Natural killer cell (primary cell): ENCODE measurements at places on chromosomes 2 and 18. TPM values are rescaled to one million over a fixed set of nuclear protein-coding genes. Genes with fewer than 3 reads are reported as not detected.

DNA sequence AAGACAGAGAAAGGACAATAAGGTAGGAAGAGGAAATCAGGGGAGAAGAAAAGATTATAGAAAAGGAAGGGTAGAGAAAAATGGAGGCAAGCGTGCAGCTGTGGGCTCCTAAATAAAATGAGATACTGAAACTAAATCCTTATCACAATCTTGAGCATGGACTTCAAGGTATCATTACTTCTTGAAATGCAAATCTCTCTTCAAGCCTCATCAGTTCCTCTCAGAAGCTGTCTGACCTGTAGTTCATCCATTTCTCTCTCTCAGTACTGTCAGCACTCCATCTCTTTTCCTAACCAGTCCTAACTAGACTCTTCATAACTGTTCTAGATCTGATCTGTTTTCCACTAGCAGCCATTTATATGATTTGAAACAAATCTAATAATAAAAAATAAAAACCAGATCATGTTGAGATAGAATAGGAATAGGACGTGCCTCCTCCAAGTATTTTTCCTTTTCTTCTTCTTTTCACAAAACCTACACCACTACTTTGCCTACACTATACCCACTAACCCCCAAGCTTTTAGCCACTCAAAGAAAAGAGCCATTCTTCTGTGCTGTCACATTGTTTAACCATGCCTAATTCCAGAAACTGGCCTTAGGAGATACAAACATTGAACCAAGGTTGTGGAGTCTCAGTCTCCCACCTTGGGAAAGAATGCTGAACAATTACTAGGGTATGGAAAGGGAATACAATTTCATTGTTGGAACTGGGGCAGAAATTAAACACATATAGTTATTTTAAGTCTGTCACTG, 21.1 kb downstream of the BABAM2 start:
- DNase-seq = no peak

DNA sequence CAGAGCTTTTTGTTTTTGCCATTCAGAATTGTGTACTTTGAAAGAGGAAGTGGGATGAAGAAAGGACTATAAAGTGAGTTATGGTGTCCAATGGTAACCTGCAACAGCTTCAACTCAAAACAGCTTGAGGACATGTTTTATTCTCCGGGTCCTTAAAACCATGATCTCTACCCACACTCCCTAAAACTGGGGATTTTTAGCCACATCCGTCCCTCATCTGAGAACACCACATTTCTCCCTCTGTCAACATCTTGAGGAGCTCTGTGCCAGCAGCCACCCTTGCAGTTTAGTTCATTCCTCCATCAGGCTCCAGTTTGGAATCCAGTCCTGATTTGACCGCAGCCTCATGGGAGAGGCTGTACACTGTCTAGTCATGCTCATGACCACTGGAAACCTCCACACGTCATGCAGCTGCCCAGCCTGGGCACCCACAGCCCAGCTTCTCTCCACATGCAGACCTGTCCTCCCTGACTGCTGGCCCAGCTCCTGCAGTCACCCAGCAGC, 62.6 kb downstream of the C18orf63 start:
- peak; percentile 76 for DNase-seq

- DNase-seq = no peak
Measured at GRCh38 chr2:186440506-186440905, 45.6 kb upstream of the ZC3H15 start.

- no peak for DNase-seq
Measured at GRCh38 chr2:105886687-105887086, 142.0 kb downstream of the NCK2 start.

- DNase-seq = no peak
Measured at GRCh38 chr2:206462240-206462854, 19.0 kb downstream of the ADAM23 start.

GRCh38 chr18:32906506-32907310, 133.9 kb upstream of the KLHL14 start:
- no peak for DNase-seq

MC5R gene
- total RNA-seq = not detected

DNA sequence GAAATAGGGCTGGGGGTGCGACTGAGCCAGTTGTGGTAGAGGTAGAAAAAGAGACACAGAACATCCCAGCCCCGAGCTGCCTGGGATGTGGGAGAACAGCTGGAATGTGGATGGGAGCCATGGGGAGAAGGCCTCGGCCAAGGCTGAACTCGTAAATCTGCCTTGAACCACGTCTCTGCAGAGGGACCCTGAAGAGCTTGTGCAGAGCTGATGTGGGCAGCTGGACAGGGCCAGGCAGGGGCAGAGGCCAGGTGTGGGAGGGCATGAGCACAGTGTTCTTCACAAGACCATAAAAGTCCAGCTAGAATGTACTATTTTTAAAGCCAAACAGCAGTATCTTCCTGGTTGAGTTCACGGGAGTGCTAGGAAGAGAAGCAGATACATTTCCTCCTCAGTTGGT, 5.7 kb downstream of the TCF23 start:
- no peak for DNase-seq

DNA sequence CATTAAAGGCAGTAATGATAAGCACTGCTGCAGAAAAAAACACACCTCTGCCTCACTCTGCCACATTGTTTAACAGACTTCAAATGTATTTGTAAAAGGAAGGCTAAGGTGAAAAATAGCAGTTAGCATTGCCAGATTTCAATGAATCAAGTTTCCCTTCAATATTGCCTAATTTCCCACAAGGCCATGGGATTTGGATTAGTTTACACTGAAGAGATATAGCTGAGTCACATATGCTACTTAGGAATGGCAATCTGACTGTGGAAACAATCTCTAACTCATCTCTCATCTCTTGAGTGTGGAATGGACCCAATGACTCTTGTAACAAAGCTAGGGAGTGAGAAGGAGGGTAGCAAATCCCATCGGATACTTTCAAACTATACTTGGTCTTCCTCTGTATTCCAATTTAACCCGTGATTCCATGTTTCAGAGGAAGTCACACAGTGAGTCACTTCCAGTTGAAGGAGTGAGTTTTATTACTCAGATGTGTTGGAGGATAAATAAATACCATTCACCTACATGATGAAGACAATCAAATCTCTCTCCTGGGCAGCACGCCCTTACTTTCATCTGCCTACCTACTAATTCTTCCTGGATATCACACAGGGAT, 5.1 kb downstream of the B4GALT6 start:
- DNase-seq = no peak

SLC30A3 gene
- not detected for total RNA-seq

DSC3 gene
- total RNA-seq = not detected

DNA sequence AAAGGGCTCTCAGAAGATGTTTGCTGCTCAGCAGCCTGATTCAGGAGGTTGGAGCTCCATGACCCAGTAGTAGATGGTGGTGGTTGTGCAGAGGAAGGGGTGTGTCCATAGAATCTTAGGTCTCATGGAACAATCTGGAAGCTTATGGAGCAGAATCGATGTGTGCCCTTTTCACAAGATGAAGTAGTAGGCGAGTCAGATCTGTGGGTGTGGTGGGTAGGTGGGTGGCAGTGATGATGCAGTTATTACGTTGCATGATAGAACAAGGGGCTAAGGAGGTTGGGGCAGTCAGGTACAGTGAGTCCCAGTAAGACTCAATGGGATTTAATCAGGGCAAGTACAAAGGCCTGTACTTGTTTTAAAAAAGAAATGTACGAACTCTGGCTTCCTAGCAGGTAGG, 9.1 kb downstream of the TET3 start:
- DNase-seq = no peak

- DNase-seq = no peak
Measured at GRCh38 chr2:78023356-78023755, 501.2 kb upstream of the LRRTM4 start.

DNA sequence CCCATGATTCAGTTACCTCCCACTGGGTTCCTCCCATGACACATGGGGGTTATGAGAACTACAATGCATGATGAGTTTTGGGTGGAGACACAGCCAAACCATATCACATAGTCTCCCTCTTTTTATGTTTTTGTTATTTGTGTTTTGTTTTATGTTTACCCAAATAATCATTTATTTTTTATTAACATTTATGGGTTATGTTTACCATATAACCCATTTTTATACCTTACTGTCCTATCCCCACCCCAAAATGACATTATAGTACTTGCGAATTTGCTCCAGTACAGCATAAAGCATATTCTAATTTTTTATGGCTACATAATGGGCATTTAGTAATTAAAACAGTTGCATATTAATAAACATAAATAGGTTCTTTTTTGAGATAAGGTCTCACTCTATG, 61.9 kb upstream of the TTC27 start:
- DNase-seq = no peak

COL4A4 gene
- 2.3 TPM for total RNA-seq

DNA sequence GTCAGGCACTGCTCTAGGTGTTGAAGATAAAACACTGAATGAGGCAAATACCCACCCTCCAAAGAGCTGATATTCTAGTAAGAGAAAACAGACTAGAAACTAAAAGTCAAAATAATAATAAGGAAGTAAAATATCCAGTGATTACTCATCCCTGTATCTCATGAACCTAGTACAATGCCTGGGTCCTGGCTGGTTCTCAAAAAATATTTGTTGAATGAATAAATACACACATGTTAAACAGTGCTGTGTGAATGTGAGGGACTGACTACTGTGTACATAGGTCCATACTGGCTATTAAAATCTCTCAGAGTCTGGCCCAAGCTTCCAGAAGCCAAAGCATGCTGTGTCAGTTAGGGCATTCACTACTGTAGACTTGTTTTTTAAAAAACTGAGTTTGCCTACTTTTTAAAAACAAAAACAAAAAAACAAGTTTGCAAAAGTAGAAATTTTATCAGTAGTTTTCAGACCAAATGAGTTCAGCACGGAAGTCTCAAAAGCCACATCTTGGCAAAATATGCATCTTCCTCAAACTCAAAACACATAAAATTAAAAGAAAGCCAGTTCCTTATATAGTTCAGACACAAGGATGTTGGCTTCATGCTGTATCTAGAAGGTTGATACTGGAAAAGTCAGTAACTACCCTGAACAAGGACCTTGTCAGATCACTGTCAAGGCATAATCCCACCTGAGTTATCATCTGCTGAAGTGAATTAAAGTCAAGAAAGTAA, 136.2 kb downstream of the THADA start:
- DNase-seq = no peak

- DNase-seq = no peak
Measured at GRCh38 chr2:235005603-235006259, 53.9 kb downstream of the SH3BP4 start.

- DNase-seq = no peak
Measured at GRCh38 chr18:12621742-12622306, 36.1 kb downstream of the SPIRE1 start.

- no peak for DNase-seq
Measured at GRCh38 chr2:162343492-162343823, 474 bp upstream of the GCA start.

CBLN2 gene
- not detected for total RNA-seq

GRCh38 chr2:29774624-29775023, 146.8 kb downstream of the ALK start:
- DNase-seq = no peak

DNA sequence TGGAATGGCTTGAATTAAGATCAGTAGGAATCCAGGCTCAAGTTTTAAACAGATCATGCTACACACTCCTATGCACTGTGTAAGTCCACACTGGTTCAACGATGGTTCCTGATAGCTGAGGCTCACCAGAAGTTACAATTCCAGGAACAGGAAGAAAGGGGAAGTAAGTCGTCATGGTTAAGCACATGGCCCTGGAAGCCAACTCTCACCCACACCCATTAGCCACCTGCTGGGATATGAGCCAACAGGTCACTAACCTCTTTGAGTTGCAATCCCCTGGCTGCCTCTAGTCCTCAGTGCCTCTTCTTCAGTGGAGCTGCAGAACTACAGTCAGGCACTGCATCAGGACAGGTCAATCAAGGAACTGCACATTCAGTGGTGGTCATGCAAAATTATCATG, 133.5 kb downstream of the TMEM182 start:
- DNase-seq = no peak
